ENCODE measurements at places on chromosomes 5 and 9.
A peak's percentile ranks its signal among the peaks of the same experiment; 100 is the strongest.

DNA sequence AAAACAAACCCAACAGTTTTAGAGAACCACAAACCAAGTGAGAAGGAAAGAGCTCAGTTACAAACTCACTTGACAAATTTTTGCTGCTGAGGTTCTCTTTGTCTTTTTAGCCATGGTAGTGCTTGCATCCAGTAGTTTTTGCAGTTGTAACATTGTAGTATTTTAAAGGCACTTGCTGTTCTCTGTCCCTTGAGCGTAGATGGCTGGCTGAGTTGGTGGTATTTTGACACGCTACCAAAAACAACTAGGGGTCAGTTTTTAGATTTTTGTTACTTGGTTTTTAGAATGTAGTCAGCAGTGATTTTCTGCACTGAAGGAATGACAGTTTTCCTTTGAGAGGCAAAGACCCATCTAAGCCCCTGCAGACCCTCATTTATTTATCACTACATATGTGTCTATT lies 58.0 kb downstream of the TLE4 start:
- no peak for DNase-seq

DNA sequence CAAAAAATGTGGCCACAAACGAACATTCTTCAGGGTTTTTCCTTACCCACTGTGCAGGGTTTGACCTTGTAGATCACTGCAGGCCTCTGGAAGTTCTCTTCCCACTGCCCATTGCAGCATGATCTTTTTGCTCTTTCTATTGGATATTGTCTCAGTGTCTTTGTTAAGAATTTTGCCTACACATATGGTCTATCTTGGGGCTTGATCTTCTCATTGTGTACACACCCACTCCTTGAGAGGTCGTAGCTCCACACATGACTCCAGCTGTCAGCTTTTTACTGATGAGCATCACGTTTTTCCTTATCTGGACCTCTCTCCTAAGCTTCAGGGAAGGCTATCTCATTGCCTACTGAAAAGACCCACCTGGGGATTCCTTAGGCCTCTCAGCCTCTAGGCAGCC lies 3.0 kb upstream of the GLRX start:
- DNase-seq: no peak

- no peak for DNase-seq
Observed at GRCh38 chr5:133849116-133849515, 119.3 kb downstream of the C5orf15 start.

- DNase-seq: no peak
Observed at GRCh38 chr5:106648401-106648800, 1022.3 kb downstream of the EFNA5 start.

GRCh38 chr5:154472871-154473580 lies 5.0 kb downstream of the HAND1 start:
- DNase-seq: no peak

DNA sequence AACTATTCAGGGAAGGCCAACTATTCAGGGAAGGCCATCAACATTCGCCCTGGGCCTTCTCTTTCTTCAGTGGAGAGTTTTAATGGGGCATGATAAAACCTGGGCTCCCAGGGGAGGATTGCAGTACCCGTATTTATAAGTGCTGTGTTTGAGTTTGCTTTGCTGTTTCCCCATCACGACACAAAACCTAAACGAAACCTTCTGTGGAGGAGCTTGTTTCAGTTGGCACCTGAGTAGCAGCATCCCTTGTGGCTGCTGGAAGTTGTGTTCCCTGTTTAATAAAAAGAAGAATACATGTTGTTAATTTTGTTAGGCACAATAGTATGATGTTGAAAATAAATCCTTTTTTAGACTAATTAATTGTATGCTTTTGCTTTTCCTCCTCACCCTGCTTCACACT lies 8.3 kb downstream of the WDR31 start:
- DNase-seq: no peak

DNA sequence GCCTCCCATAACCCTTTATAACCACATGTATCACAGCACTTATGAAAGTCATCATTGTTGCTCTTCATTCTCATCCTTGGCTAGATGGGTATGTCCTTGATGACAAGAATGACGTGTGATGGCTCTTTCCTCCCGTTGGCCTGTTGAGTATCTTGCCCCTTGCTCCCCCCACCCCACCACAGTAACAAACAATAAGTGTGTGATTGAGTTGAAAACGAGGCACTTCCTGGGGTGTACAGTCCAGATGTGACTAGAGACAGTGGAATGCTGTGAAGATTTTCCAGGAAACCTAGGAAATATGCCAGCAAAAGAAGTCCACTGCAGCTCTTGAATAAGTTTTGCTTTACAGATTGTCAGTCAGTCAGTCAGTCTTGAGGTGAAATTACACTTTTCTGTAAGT lies 262.5 kb downstream of the ELAVL2 start:
- no peak for DNase-seq

DNA sequence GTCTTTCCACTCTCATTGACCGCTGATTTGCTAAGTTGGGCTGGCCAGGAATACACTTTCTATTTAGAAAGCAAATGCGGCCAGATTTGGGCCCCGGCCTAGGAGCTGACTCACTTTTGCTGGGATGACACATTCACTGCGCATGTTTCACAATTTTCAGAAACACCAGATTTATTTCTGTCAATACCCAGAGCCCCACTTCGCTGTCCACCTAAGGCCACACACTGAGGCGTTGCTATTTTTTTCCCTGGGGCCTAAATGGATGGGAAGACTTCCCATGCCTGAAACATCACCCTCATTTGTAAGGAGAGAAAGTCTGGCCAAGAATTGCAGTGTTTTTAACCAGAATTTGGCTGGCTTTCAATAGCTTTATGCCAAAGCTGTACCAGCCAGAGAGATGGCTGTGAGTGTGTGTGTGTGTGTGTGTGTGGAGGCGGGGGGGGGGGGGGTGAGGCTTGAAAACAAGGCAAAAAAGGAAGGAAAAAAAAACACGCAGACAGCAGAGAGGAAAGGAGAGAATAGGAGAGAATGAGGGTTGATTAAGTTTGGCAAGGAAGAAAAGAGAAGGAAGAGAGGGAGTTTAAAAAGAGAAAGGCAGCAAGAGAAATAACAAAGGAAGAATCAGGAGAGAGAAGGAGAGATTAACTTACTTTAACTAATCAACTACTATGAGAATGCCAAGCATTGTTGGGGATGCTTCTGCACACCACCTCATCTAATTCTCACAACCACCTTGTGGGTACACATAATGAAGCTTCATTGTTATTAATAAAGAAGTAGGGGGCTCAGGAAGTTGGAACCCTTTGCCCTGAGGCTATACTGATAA lies 261.4 kb upstream of the KLF4 start:
- peak; percentile 19 for DNase-seq
